ENCODE measurements at places on chromosomes 2 and 18.
A peak's percentile ranks its signal among the peaks of the same experiment; 100 is the strongest.

DNA sequence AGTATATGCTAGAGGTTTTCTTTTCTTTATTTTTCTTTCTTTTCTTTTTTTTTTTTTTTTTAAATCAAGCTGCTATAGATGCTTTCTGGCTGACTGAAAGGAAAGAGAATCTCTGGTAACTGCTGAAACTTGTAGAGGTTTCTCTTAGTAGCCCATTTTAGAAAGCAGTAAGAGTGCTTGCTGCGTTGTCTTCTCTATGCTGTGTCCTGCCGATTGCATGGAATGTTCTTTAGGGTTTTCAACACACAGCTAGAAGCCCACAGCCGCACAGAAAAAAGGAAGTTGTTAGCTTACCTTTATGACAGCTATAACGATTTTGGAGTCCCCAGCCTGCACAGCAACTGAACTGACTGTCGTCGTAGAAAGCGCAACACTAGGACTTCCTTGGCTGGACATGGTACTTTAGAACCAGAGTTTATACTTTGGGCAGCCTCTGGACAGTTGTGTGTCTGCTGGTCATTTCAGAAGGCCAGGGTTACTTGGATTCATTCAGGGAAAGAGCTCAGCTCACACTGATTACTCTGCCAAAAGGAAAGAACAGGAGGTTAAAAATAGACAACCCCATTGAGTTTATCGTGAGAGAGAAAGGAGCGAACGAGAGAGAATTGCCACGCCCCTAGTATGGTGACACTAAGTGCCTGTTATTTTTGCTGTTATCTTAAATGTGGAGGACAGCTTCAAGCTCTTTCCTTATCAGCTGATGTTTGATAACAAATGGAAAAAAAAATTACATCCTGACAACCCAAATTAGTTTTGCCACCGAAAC is at the start of gene CCDC141:
Gene CCDC141 (minus strand): TSS at position 592 of the 766 bp plus-strand sequence. CDS start 196 bp downstream, at position 396.
- DNase-seq = no peak

GRCh38 chr2:17328161-17328560 is 190.1 kb downstream of the RAD51AP2 start:
- DNase-seq = no peak

GRCh38 chr2:135667045-135667444 is 74.6 kb upstream of the UBXN4 start:
- no peak for DNase-seq

DNA sequence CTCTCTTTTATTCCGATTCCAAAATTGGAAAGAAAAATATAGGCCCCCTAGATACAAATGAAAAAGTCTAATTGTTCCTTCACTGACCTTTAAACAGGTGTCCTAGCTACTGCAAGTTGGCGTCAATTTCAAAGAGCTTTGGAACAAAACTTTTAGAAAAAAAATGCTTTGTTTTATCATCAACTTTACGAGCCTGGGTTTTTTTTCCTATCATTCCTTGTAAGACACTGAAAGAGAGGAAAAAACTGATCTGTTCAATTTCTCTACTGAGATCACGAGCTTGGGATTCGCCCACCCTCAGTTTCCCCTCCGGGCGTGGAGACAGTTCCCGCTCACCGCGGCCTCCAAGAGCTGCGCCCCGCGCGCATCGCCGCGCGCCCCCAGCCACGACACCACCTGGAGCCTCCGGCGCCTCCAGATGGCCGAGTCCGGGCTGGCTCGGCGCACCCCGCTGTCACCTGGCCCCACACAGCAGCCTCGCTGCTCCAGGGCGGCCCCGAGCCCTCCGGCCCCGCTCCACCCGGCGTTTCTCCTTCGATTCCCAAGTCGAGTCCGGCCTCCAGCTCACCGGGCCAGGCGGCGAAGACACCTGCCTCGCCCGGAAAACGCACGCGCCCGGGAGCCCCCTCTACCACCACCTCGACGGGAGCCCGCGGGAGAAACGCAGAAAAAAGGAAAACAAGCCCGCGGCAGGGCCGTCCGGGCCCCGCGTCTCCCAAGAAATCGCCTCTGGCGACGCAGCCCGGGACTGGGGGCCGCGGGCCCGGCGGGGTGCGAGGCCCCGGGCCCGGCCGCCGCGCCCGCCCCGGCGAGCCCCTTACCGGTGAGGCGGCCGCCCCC is 656 bp downstream of the TBC1D8 start:
- peak; percentile 63 for DNase-seq

GRCh38 chr2:201448701-201449100 is 2.6 kb downstream of the TRAK2 start:
- DNase-seq = peak; percentile 71

GRCh38 chr2:211514049-211514448 is 957.6 kb downstream of the CPS1 start:
- no peak for DNase-seq

GRCh38 chr2:48235076-48235475 is 294.9 kb upstream of the STON1 start:
- DNase-seq = no peak

- no peak for DNase-seq
Observed at GRCh38 chr18:53268455-53268854, 928.5 kb downstream of the DCC start.

GRCh38 chr2:240916571-240917008 is 10.5 kb downstream of the CROCC2 start:
- peak; percentile 45 for DNase-seq

- DNase-seq = peak; percentile 75
Observed at GRCh38 chr18:54222922-54223567, 1.4 kb downstream of the MBD2 start.

DNA sequence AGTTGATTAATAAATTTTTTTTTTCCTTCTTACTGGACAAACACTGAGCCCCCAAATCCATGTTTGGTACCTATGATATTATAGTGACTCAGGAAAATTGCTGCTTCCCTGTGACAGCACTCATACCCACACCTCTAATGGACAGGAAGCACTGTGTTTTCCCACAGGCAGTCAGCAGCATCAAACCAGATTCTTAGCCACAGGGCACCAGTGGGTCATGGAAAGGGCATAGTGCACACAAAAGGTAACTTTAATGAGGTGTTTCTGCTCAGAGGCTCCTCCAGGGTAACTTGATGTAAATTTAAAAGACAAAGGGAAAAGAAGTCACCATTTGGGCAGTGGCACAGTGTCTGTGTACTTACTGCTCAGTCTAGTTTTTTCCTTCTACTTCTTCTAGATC is 34.1 kb downstream of the SERPINB11 start:
- DNase-seq = no peak

DNA sequence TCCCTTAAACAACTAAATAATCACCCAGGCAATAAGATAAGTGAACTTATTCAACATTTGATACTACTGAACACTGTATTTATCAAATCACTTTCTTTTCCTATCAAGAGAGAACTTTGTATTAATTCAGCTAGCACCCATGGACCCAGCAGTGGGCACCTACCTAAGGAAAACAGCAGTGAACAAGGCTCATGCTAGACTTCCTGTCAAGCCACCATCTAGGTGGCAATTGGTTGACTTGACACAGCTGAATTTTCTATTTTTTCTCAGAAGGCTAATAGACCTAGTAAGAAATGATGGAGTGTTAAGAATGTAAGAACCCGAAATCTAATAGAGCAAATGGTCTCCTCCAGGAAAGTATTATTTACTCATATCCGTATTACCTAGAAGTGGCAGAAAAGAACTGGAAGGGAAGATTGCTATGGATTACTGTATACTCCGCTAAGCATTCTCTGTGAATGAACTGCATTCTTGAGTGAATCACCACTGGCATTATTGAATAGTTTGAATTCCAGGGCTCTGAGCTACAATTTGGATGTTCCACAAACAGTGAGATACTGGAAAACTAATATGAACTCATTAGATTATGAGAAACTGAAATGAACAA is 988.2 kb upstream of the CDH2 start:
- DNase-seq = no peak

GRCh38 chr2:172673056-172673683 is 62.5 kb upstream of the RAPGEF4 start:
- DNase-seq = no peak

- no peak for DNase-seq
Observed at GRCh38 chr2:30686000-30686399, 121.2 kb downstream of the CAPN13 start.

- no peak for DNase-seq
Observed at GRCh38 chr2:174112073-174112472, 136.3 kb downstream of the OLA1 start.
